Motor neuron (in vitro differentiated cells): ENCODE measurements at places on chromosomes 4 and X.

DNA sequence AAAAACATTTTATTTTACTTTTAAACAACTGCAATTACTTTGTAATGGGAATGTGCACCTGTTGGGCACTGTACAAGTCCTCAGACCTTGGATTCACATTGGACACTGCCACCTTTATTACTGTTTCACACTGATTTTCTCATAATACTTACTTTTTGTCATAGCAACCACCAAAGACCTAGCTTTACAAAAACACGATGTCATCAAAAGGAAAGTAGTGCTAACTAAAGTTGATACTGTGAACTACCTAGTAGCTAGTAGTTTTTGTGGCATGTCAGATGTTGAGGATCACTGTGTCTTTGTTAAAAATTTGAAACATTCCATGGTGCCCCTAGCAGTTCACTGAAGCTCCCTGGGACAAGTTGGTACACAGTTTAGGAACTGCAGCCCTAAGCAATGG, 62.9 kb upstream of the HOPX start:
- no peak for ATAC-seq

GRCh38 chr4:14857981-14858380, 144.3 kb upstream of the CPEB2 start:
- ATAC-seq, result no peak

- no peak for ATAC-seq
These were observed 4.6 kb upstream of the SERTM2 start for GRCh38 chrX:111506826-111507225.

- ATAC-seq, result no peak
These were observed 225.9 kb downstream of the RAPGEF2 start for GRCh38 chr4:159328766-159329165.

GRCh38 chrX:133859336-133859735, 126.1 kb downstream of the GPC3 start:
- ATAC-seq, result no peak

DNA sequence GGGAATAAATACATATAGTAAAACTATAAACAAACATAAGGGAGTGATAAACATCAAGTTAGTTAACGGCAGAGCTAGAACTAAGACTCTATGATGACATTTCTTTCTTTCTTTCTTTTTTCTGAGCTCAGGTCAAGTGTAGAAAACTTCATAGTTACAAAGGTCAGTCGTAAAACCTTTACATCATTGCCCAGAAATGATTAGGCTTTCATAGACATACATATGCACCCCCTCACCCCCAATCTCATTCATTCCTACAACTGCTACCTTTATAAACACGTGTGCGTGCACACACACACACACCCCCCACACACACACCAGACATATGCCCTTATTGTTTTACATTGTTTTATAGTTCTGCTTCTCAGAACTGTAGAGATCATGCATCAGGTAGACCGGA, 5.7 kb downstream of the EIF1AX start:
- no peak for ATAC-seq

DNA sequence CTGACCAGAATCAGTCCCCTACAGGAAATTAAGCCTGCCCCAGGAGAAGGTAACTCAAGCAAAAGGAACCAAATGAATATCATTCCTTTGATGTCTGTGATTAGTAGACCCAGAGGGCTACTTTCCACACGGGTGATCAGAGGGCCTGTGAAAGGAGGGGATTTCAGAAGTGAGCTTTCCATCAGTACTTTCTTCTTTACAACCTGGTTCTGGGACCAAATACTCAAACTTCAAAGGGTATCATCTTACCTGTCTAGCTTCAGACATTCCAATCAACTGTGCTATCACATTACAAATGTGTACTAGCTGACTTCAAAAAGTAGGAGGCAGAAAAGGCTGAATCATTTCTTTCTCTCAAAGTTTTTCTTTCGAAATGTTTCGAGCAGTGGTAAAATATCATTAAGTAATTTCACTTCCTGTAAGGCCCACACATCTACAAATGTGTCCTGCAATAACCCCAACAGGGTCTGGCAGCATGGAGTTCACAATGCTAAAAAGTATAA, 23.9 kb downstream of the ACSL4 start:
- no peak for ATAC-seq

GRCh38 chr4:140595065-140595464, 26.3 kb upstream of the UCP1 start:
- peak; percentile 53 for ATAC-seq

DNA sequence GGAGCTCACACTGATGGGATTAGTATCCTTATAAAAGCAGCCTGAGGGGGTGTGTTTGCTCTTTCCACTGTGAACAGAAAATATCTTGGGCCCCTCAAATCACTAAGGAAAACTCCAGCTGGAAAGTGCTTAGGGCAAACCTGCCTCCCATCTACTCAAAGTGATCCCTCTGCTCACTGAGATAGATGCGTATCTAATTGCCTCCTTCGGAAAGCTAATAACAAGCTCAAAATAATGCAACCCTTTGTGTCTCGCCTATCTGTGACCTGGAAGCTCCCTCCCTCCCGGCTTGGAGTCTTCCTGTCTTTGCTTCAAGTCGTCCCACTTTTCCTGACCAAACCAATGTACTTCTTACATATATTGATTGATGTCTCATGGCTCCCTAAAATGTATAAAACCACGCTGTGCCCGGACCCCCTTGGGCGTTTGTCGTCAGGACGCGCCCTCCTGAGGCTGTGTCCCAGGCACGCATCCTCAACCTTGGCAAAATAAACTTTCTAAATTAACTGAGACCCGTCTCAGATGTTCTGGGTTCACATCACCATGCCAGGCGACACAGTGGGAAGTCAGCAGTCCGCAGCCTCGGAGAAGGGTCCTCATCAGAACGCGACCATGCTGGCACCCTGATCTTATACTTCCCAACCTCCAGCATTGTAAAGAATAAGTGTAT, 34.1 kb upstream of the SORCS2 start:
- no peak for ATAC-seq

- no peak for ATAC-seq
These were observed 23.9 kb downstream of the EVC start for GRCh38 chr4:5734853-5735252.

DNA sequence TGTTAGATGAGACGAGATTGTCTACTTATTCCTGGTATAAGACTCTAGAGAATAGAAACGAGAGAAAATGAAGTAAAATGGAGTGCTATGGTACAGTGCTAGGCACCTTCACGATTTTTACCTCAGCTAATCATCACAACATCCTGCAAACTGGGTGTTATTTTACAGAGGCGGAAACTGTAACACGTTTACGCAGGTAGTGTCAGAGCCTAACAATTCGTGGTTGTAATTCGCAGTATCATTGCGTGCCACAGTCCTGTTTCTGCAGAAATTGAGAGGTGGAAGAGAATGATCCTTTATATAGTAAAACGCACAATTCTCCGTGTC, 383 bp upstream of the TBC1D19 start:
- peak; percentile 33 for ATAC-seq

DNA sequence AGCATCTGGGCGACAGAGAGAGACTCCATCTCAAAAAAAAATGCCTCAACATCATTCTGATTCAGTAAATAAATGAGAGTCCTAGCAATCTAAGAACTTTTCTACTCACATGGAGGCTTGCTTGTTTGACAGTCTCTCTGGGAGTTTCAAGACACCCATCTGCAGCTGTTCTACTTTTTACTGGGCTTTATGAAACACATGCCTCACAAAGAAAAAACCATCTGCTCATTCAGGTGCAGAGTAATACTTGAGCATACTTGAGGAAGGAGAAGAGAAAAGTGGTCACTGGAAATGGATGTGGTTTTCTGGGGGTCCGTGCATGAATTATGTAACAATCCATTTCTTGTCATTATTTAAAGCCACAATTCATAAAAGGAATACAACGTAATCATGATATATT, 87.1 kb upstream of the DDX53 start:
- no peak for ATAC-seq

DNA sequence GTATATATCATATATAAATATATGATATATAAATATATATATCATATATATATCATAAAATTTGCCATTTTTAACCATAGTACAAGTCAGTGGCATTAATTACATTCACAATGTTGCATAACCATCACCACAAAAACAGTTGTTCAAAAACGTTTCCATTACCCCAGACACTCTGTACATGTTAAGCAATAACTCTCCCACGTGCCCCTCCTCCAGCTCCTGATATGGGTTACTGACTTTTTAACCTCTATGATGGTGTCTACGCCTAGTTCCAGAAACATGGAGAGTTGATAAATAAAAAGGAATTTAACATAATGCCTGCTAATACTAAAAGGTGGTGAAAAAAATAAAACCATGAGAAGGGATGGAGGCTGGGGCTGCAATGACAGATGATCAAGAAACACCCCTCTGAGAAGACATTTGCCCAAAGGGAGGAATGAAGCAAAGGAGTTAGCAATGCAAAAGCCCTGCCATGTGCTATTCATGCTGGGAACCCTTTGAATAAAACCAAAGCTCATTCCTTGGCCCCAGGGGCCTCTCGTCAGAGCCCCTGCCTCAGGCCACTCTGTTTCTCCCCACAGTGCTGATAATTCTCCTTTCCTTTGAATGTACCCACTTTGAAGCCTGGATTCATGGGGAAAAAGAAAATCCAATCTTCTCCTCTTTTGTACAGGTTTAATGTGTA, 144.3 kb downstream of the NWD2 start:
- ATAC-seq, result no peak

DNA sequence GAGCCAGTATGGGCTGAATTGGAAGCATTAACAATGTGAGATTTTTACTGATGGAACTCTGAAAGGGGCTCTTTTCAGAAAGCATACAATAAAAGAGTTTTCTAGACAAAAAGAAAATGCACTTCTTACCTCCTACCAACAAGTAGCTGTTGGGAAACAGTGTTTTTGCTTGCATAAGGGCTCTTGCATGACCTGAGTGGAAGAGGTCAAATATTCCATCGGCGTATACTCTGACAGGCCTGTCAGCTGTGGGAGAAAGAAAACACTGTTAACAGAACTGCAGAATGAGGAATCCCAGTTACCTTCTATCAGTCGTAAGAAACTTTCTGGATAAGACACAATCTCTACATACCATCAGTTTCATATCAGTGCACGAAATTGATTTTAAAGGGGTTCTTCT, 39.5 kb downstream of the PCYT1B start:
- ATAC-seq, result no peak

DNA sequence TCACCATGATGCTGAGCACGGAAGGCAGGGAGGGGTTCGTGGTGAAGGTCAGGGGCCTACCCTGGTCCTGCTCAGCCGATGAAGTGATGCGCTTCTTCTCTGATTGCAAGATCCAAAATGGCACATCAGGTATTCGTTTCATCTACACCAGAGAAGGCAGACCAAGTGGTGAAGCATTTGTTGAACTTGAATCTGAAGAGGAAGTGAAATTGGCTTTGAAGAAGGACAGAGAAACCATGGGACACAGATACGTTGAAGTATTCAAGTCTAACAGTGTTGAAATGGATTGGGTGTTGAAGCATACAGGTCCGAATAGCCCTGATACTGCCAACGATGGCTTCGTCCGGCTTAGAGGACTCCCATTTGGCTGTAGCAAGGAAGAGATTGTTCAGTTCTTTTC, 4.0 kb downstream of the HNRNPH2 start:
- no peak for ATAC-seq

GRCh38 chrX:21586001-21586400, 72.1 kb downstream of the KLHL34 start:
- ATAC-seq, result no peak

DNA sequence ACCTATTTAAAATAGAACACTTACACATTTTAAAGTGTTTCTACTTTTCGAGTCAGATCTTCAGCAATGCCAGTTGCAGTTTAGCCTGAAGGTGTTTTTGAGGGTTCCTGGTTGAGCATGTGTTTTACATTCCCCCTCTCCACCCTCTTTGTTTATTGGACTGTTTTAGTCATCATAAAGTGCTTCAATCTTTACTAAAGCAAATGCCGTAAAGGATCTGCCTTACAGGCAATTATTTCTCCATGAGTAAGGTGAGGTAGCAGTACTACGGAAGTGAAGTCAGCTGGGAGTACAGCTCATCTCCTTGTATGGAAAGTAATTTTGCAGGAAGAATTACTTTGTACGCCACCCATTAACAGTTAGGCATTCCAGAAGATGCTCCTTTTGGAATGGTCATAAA, 36.9 kb downstream of the PDLIM5 start:
- no peak for ATAC-seq

GRCh38 chr4:88949605-88950004, 107.4 kb downstream of the FAM13A start:
- ATAC-seq, result no peak

DNA sequence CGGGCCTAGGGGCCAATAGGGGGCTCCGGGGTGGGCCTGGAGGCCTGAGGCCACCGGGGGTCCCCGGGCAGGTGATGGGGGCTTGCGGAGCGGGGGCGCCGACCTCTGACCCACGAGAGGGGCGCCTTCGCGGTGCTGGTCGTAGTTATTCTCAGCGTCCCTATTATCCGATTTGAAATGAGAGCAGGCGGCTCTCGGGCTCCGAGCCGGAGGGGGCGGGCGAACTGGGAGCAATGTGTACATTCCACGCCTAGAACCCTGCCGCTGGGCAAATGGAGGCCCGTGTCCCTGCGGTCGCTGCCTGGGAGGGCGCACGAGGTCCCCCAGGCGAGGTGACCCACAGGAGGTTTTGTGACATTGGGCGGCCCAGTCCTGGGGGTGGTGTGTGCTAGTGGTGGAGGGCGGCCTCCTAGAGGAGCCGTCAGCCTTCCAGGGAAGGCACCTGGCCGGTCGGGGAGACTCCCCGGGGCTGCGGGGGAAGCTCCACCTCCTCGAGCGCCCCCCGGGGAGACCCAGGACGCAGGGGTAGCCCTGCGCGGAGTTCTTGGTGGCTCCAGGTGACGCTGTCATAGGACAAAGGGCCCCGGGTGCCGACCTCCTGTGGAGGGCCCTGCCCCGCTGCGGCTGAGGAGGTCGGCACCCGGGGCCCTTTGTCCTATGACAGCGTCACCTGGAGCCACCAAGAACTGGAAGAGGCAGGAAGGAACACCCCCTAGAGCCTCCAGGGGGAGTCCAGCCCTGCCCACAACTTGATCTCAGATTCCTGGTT, 102.6 kb upstream of the PRKX start:
- ATAC-seq, result peak; percentile 14

DNA sequence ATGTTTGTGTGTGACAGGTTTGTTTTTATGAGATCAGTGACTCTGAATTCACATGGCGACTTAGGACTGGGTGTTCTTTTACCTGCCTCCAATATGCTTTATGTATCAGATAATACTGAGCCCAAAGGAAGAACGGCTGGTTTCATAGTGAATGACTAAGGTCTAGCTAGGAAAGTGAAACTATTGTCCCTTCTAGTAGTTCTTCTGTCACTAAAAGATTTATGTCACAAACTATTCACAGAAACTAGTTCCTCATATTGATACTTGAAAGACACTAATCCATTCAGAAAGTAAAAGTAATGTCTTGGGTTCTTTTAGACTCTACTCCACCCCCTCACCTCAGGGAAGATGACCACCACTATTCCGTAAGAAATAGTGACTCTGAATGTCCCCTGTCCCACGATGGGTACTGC, 81.7 kb downstream of the EGF start:
- ATAC-seq, result no peak

GRCh38 chrX:27815209-27815608, 7.4 kb downstream of the MAGEB10 start:
- no peak for ATAC-seq

GRCh38 chrX:151860827-151861226, 51.9 kb upstream of the MAGEA4 start:
- no peak for ATAC-seq
